ENCODE measurements at places on chromosomes 4 and X. TPM values are rescaled to one million over a fixed set of nuclear protein-coding genes. Genes with fewer than 3 reads are reported as not detected.

GRCh38 chr4:112808001-112808400, 171.1 kb downstream of the LARP7 start:
- DNase-seq: no peak

DNA sequence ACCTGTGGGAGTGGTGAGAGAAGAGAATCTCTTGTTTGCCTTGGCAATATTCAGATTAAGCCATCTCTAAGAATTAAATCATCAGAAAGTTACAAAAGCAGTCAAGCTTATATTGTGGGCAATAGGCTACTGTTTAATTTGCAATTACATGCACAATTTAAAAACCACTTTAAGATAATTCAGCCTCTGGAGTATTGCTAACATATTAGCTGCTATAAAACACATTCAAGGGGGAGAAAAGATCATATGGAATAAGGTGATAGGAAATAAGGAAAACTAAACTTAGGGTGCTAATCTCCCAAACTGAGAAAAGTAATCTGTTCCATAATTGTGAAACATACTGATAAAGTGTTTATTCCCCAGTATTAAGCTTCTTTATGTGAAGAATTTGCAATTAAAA, 103.9 kb downstream of the ARAP2 start:
- DNase-seq: no peak

GRCh38 chr4:34516524-34516923, 1727.8 kb downstream of the ARAP2 start:
- no peak for DNase-seq

TREX2 gene
- 3.6 TPM for total RNA-seq

RNF128 gene
- not detected for total RNA-seq

DNA sequence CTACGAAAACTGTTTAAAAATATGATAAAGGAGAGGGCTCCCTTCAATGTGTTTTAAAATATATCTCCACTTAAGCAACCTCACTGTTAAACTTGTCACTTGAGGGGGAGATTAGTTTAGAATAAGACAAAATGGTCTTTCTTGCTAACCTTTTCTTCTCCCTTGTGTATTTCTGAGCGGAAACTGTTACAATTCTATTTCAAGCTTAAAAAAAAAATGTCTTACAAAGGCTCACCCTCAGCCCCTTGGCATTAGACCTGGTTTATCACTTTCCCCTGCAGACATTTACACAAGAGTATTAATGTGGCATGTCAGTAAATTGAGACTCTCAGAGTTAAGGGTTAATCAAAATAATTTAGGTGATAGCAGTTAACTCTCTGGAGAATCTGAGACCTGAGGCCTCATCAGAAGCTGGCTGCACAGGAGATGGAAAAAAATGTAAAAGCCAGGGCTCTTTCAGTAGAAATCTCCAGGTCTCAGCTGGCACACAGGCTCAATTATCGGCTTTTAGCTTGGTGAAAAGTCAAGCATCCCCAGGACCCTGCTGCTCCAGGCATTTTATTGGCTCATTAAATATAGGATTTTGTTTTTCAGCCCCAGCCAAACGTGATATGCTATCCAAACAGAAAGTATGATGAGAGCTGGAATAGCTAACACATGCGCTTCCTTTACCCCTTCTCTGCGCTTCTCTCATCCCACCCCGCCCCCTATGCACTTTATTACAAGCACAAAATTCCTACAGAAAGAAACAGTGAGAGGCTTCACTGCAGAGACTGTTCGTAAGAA, 130.5 kb downstream of the PPA2 start:
- no peak for DNase-seq

GRCh38 chr4:39505581-39505980, 21.7 kb downstream of the UGDH start:
- no peak for DNase-seq

DNA sequence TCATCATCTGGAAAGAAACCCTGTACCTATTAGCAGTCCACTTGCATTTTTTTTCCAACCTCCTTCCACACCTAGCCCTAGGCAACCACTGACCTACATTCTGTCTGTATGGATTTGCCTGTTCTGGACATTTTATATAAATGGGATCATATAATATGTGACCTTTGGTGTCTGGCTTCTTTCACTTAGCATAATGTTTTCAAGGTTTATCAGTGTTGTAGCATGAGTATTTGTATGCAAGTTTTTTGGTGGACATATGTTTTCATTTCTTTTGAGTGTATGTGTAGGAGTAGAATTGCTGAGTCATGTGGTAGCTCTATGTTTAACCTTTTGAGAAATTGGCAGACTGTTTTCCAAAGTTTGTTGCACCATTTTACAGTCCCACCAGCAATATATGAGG, 198.6 kb downstream of the CEP135 start:
- DNase-seq: no peak

PLAC8 gene
- 4.2 TPM for total RNA-seq

ADH4 gene
- total RNA-seq: 1.3 TPM

SPACA5 gene
- not detected for total RNA-seq

GRCh38 chr4:110208419-110208818, 10.0 kb upstream of the ELOVL6 start:
- no peak for DNase-seq

TGIF2LX gene
- not detected for total RNA-seq

ADAMTS3 gene
- total RNA-seq: 1.1 TPM

DNA sequence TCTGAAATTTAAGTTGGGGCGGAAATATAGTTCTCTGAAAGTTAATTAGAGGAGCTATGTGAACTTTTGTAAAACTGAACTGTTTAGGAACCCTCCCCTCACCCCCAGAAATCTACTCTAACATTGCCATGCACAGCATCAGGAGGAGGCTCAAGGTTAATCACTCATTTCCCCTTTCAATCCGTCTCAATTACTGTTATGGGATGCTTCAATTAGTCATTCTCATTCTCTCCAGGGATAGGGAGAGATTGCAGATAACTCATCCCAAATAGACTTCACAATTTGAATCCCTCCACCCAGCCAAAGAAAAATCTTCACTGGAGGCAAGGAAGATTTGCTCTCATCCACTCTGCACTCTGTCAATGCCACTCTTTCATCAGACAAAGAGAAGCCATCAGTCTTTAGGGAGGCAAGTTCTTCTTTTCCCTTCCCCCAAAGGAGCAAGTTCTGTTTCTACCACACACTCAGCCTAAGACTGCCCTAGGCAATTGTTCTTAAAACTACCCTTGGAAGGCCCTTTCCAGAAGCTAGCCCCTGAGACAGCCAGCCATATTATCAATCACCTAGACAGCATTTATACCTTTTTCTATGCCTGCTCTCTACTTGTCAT, 140.4 kb downstream of the SLC10A7 start:
- DNase-seq: no peak

GRCh38 chr4:176838601-176839433, 46.1 kb upstream of the VEGFC start:
- DNase-seq: no peak

DNA sequence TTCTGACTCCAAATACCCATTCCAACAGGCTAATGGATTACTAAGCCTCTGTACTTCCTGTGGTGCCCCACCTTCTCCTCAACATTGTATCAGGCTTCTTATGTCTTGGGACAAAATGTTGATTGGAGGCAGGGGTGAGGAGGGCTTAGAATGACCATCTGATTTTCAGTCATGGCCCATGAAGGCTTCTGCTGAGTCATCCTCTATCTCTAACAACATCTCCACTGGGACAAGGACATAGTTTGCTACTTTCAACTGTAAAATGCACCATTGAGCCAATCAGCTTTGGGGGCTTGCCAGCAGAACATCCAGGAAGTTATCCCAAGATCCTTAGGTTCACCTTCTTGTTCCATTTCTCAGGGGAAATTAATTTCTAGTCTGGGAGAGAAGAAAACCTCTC, 29.5 kb downstream of the MAGEB17 start:
- DNase-seq: no peak

DNA sequence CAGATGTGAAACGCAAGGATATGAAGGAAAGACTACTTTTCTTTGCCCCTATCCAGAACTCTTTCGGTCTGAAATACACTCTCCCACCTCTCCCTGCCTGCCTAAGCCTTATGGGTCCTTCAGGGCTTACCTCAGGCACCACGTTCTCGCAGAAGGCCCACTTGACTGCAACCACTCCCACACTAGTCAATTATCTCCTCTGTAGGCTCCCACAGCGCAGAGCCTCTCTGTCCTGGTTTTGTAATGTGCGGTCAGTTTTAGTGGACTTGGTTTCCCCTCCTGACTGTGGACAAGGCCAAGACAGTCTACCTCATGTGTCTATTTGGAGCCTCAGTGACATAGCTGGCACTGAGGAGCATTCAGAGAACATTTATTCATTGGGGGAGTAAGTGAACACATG, 11.1 kb downstream of the CNGA2 start:
- DNase-seq: no peak

All from sigmoid colon (tissue), 7 donors.